Ovary (tissue), 10 donors: ENCODE measurements at places on chromosomes 7 and 10.
A peak's percentile ranks its signal among the peaks of the same experiment; 100 is the strongest.

GRCh38 chr7:85135977-85136376 lies 50.9 kb downstream of the SEMA3D start:
- DNase-seq, result no peak

GRCh38 chr10:128915630-128916029 lies 551.4 kb upstream of the MGMT start:
- DNase-seq, result no peak

DNA sequence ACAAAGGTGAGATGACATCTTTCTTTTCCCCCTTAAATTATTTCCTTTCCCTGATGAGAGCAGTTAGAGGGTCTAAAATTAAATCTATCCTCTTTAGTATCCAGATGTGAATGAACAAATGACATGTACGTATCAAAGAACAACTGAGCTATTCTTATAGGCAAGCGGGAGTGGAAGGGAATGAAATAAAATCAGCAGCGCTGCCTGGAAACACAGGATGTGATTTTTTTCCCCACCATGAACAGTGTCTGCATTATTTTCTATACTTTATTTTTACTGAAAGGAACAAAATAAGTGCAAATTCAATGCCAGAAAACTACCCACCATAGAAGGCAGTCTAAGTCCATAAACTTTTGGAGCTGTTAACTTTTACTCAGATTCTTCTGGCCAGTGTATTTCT lies 40.6 kb downstream of the SLC26A4 start:
- no peak for DNase-seq

DNA sequence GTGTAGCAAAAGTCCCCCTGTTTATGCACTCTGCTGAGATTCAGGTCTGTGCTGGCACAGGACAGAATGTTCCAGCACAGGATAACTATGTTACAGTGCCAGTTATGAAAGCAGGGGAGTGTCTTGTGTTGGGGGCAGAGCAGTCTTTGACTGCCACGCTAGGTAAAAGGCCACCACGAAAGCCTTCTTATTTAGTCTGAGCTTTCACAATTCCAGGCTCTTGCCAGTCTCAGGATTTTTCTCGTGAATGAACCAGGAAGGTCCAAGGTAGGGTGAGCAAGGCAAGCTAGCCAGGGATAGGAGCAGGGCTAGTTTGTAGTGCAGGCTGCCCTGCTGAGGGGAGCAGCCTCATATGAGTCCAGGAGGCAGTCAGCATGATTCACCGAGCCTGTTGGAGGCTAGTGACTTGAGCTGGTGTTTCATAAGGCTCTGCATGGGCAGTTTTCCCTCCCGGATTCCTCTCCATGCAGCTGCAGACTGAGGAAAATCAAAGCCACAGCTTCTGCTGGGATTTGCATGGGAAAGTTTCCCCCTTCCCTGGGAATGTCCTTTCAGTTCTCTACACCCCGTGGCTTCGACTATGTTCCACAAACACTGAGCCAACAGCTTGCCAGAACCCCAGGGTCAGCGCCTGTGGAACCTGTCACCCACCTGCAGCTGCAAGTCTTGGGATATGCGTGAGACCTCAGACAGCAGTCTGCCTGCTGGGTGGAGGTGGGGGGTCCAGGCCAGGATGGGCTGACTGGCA lies 112.3 kb downstream of the JCAD start:
- DNase-seq, result peak; percentile 46

DNA sequence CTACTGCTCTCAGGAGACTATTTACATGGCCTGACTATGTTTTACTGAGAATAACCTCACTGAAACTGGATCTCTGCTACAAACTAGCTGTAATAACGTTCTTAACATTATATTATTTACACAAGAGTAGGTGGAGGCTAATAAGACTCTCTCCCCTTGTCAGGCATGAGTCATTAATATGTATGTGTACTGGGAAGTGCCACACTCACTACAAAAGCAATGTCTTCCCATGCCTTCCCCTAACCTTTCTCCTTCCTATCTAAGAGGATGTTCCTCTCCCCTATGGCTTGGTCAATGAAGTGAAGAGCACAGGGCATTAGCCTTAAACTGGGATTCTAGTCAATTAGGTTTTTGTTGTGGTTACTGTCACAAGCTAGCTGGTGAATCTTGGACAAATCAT lies 147.9 kb downstream of the DGKB start:
- DNase-seq, result no peak

GRCh38 chr7:133433165-133433812 lies 180.4 kb downstream of the EXOC4 start:
- no peak for DNase-seq
